T-helper 2 cell treated with Interferon-gamma antibody and Interleukin-4, amounts not matched to agents 5 μg/mL and 100 μg/mL, for 36 hours (primary cell): ENCODE measurements at places on chromosomes 3 and 15.

- no peaks in the 10 kb centered on the region for H3K4me1 ChIP-seq
- H3K36me3 ChIP-seq = no peaks in the 10 kb centered on the region
- no peaks in the 10 kb centered on the region for H3K27me3 ChIP-seq
Observed at GRCh38 chr3:21238661-21239060, 512.3 kb downstream of the ZNF385D start.

- DNase-seq = no peak
- H3K4me3 ChIP-seq = no peak overlapping the region
- no peaks in the 10 kb centered on the region for H3K36me3 ChIP-seq
- no peak overlapping the region for H3K27ac ChIP-seq
Observed at GRCh38 chr3:79822076-79822475, 54.3 kb upstream of the ROBO1 start.

DNA sequence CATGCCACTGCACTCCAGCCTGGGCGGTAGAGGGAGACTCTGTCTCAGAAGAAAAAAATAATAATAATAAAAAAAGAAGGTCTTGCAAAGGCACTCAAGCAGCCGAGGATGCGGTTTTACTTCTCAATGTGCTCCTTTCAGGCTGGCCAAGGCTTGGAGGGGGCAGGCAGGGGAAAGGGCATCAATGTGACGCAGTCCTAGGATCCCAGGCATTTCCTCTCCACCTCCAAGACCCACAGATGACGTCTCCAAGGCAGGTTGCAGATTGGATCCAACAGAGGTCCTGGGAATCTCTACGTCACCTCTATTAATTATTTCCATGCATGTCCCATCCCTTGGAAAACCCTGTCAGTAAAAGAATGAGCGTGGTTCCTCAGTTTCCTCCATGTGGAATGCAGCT is 56.2 kb downstream of the FAM43A start:
- H3K4me3 ChIP-seq = no peak overlapping the region
- no peak for DNase-seq
- no peaks in the 10 kb centered on the region for H3K4me1 ChIP-seq

- H3K36me3 ChIP-seq = peaks cover 5% of the 10 kb centered on the region
- no peak overlapping the region for H3K27ac ChIP-seq
- H3K27me3 ChIP-seq = no peaks in the 10 kb centered on the region
Observed at GRCh38 chr15:75554717-75555116, 24.4 kb downstream of the PTPN9 start.

DNA sequence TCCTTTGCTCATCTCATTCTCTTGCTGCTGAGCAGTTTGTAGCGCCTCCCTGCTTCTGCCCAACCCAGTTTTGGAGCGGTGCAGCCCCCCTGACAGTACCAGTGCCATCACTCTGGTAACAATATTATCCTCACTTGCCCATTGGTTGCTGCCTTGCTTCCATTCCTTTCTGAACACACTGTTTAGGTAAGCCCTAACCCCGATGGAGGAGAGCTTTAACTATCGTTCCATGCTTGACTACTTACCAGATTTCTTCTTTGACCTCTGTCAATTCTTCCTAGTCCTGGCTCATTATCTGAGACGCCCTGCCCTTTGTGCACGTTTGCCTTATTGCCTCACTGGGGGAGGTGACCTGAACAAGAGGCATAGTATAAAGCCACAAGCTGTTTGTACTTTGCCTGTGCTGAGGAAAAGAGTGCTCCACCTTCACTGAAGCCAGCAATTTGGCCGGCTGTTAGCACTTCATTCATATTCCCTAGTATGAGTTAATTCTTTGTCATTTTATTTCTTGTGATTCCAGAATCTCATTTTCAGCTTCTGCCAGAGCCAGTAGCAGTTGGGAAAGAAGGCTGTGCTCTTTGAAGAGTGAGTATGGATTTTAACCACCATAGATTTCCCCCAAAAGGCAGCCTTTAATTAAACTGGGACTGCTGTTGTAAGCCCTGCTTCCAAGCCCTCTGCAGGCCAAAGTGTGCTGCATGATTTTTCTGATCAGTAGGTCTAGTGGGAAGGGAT is 11.9 kb downstream of the ABHD6 start:
- H3K27me3 ChIP-seq = no peaks in the 10 kb centered on the region
- H3K27ac ChIP-seq = no peak overlapping the region
- no peak for DNase-seq
- H3K4me1 ChIP-seq = peaks cover 15% of the 10 kb centered on the region
- no peak overlapping the region for H3K4me3 ChIP-seq

DNA sequence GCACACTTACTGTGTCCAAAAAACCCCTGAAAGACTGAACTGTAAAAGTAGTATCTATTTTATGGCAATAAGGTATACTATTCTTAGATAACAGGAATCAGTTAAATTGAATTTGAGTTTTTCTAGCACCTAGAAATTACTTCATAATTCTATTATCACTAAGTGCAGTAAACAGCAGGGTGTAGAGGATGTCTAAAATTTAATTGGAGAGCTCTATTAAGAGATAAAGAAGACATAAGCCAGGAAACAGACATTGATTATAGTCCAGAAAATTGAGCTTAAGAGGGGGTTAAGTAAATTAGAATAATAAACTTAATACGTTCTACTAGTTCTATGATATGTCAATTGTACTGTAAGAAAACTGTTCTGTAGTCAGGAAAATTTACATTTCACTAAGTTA is 403.5 kb upstream of the CBLB start:
- H3K4me1 ChIP-seq = peaks cover 12% of the 10 kb centered on the region
- H3K36me3 ChIP-seq = peaks cover 10% of the 10 kb centered on the region
- no peak for DNase-seq
- no peak overlapping the region for H3K27ac ChIP-seq

- peaks cover 33% of the 10 kb centered on the region for H3K4me1 ChIP-seq
- H3K4me3 ChIP-seq = peak overlapping the region; percentile 95
- peak overlapping the region; percentile 64 for H3K27ac ChIP-seq
- H3K36me3 ChIP-seq = peaks cover 13% of the 10 kb centered on the region
- peaks cover 8% of the 10 kb centered on the region for H3K27me3 ChIP-seq
Observed at GRCh38 chr15:40306908-40307307, 827 bp downstream of the PLCB2 start.

GRCh38 chr3:29637068-29637467 is 356.2 kb downstream of the RBMS3 start:
- no peaks in the 10 kb centered on the region for H3K36me3 ChIP-seq
- no peak for DNase-seq
- no peaks in the 10 kb centered on the region for H3K4me1 ChIP-seq

- no peak overlapping the region for H3K4me3 ChIP-seq
- no peaks in the 10 kb centered on the region for H3K36me3 ChIP-seq
- H3K27ac ChIP-seq = no peak overlapping the region
- H3K4me1 ChIP-seq = peaks cover 6% of the 10 kb centered on the region
Observed at GRCh38 chr3:19254189-19254588, 105.9 kb downstream of the KCNH8 start.

- no peaks in the 10 kb centered on the region for H3K36me3 ChIP-seq
- peaks cover 6% of the 10 kb centered on the region for H3K27me3 ChIP-seq
- DNase-seq = no peak
- no peak overlapping the region for H3K27ac ChIP-seq
- peaks cover 22% of the 10 kb centered on the region for H3K4me1 ChIP-seq
- no peak overlapping the region for H3K4me3 ChIP-seq
Observed at GRCh38 chr3:122973893-122974615, 53.5 kb downstream of the SEMA5B start.

- H3K36me3 ChIP-seq = no peaks in the 10 kb centered on the region
- no peaks in the 10 kb centered on the region for H3K27me3 ChIP-seq
- DNase-seq = no peak
Observed at GRCh38 chr3:42066516-42067181, 24.5 kb upstream of the TRAK1 start.

DNA sequence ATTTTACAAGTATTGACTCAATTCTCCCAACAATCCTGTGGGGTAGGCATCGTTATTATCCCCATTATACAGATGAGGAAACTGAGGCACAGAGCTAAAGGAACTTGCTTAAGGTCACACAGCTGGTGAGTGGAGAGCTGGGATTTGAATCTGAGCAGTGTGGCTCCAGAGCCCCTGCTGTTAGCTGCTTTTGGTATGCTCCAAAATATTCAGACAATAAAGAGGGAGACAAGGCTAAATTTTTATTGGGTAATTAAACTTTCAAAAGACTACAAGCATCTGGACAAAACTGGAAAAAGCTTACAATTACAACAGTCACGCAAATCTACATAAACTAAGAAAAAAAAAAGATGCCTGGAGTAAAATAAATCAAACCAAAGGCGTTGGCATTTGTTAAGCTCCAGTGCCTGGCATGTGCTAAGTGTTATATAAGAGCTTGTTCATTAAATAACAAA is 27.7 kb downstream of the CCDC13 start:
- H3K27ac ChIP-seq = no peak overlapping the region
- no peak for DNase-seq
- no peak overlapping the region for H3K4me3 ChIP-seq
- H3K27me3 ChIP-seq = no peaks in the 10 kb centered on the region
- peaks cover 25% of the 10 kb centered on the region for H3K4me1 ChIP-seq

DNA sequence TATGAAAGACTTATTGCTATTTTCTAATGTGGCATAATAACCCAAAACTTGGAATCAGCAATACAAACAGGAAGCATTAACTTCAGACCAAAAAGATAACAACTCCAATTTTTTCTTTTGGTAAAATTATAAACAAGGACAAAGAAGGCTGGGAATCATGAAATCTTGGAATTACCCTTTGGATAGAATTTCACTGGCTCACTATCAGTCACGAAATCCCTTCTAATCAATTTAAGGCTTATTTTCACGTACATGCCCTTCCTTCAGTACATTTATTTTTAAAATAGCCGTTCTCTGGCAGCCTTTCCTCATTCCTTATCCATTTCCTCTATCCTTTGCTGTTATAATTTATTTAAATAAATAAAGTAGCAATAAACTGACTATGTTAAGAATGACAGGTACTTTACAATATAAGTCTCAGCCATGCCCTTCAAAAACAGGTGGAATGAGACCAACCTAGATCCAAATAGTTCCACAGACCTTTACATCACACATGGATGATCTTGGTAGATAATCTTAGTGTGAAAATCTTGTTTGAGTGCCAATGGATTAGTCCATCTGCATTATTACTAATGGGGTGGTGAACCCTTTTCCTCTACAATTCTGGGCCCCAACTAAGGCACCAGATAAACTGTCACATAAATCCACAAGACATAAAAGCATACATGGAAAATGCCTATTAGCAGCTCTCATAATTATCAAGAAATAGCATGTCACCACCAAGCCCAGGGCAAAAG is 38.9 kb downstream of the ABI3BP start:
- no peak overlapping the region for H3K27ac ChIP-seq
- H3K4me1 ChIP-seq = no peaks in the 10 kb centered on the region
- DNase-seq = no peak
- H3K4me3 ChIP-seq = no peak overlapping the region

DNA sequence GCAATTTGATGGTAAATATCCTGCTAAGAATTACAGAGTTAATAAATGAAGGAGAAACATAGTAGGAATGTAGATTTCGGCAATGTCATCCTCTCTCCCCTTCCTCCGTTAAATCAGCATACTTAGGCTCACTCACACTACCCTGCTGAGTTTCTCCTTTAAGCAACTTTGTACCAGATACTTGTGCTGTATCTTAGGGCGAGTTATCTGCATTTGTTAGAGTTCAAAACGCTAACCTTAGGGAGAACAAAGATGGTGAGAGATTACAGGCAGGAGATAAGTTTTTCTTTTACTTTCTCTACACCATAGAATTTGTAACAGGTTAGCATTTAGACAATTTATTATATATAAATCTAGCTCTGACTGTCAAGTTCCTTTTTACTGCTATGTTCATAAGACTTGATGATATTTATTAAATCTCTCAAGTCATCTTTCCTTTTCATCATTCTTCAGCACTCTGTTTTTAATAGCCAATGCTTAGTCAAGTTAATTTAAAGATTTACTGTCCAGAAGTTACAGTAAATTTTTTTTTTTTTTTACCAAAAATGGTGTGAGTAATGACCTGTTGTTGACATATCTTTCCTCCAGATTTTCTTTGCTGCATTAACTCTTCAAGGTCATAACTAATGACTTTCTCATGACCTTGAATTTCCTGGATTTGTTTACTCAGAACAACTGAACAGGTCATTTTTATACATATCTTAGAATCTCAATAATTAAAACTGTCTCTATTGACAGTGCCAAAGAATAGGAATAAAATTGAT is 22.2 kb downstream of the SUCNR1 start:
- H3K27me3 ChIP-seq = peaks cover 5% of the 10 kb centered on the region
- peaks cover 34% of the 10 kb centered on the region for H3K4me1 ChIP-seq

- H3K27ac ChIP-seq = no peak overlapping the region
- no peaks in the 10 kb centered on the region for H3K36me3 ChIP-seq
- peaks cover 26% of the 10 kb centered on the region for H3K27me3 ChIP-seq
- no peak overlapping the region for H3K4me3 ChIP-seq
- no peaks in the 10 kb centered on the region for H3K4me1 ChIP-seq
Observed at GRCh38 chr15:68494573-68495110, 62.7 kb upstream of the ITGA11 start.

DNA sequence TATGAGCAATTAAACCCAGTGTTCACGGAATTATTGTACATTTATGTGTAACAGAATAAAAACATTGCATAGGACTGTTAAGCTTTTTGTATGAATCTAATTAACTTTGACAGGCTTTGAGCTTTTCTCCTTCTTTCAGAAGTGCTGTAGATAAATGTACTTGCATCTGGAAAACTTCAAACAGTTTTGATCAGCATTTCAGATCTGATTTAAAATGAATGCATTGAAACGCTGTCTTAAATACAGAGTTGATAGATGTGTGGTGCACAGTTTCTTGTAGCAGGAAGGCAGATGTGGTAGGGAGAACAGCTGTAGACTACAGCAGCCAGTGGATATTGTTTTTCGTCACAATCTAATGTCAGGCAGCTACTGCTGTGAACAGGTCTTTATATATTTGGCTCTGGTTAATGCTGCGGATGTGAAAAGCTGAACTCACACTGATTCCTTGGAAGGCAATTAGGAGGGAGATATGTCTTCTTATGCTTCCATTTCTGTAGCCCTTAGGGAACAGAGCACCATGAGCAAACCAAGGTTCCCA is 193.8 kb upstream of the GOLIM4 start:
- no peaks in the 10 kb centered on the region for H3K27me3 ChIP-seq
- DNase-seq = no peak
- H3K36me3 ChIP-seq = no peaks in the 10 kb centered on the region
- H3K27ac ChIP-seq = no peak overlapping the region

DNA sequence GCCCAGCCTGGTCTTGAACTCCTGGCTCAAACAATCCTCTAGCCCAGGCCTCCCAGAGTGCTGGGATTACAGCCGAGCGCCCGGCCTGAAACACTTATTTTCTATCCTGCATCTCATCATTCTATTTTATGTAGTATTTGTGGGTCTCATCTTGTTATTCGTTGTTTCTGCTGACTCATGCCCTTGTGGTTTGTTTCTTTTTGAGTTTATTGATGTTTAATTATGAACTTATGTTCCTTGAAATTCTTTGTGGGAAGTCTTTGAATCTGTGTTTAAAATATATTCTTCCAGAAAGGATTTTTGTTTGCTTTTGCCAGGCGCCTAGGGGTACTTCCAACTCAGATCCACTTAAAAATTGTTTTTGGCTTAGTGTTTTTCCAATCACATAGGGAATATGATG is 78.3 kb upstream of the C15orf39 start:
- no peak overlapping the region for H3K27ac ChIP-seq
- H3K27me3 ChIP-seq = no peaks in the 10 kb centered on the region
- peaks cover 9% of the 10 kb centered on the region for H3K36me3 ChIP-seq
- no peak overlapping the region for H3K4me3 ChIP-seq
- peaks cover 20% of the 10 kb centered on the region for H3K4me1 ChIP-seq
